ENCODE measurements at places on chromosomes 6 and 20.
A peak's percentile ranks its signal among the peaks of the same experiment; 100 is the strongest.

DNA sequence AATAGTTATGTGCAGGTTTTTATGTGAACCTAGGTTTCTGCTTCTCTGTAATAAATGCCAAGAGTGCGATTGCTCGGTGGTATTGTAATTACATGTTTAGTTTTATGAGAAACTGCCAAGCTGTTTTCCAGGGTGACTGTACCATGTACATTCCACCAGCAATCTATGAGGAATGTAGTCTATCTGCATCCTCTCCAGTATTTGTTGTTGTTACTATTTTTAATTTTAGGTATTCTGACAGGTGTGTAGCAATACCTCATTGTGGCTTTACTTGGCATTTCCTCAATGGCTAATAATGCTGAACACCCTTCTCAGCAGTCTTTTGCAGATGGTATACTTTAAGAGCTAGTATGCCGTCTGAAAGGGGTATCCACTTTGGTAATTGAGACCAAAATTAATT is 142.1 kb downstream of the BMP2 start:
- no peak for DNase-seq

DNA sequence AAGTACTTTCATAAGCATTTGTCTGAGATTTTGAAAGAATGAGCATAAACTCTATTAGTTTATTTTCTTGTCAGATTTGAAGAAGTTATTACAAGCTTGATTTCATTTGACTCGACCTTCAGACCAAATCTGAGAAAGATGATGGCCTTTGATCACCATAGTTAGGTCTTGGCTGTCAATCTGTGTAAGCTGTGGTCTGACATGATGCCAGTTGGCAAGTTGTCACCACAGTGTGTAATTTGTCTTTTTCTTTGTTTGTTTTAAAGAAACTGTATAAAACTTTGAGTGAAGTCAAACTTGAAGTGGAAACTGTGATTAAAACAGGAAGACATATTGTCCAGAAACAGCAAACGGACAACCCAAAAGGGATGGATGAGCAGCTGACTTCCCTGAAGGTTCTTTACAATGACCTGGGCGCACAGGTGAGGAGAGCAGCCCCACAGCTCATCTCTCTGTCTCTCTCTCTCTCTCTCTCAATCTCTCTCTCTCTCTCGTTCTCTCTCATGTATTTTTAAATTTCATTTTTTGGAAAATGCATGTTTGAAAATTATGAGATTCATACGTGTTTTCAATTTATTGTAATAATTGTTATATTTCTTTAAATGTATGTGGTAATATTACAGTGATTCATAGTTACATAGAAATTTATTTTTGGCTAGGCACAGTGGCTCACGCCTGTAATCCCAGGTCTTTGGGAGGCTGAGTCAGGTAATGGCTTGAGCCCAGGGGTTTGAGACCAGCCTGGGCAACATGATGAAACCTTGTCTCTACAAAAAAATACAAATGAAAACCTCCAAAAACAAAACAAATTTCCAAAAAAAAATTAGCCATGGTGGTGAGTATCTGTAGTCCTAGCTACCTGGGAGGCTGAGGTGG is 208.1 kb downstream of the UTRN start:
- no peak for DNase-seq

DNA sequence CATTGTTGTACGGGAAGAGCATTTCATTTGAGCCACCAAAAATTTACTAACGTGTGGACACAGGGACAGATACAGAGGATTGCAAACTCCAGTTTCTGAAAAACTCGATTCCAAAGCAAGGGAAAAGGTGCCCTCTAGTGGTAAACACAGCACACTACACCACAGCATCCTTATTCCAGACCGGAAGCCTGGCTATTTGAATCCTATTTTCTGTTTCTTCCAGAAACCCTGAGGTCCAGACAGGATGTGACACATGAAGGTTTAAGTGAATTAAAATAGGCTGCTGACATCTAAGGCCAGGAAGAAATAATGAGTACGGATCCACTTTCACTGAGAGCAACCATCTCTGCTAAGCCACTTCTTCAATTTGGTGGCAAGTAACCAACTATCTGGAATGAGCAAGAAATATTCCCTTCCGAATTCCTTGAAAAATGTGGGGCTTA is 31.8 kb upstream of the GMPR start:
- peak; percentile 83 for DNase-seq

GRCh38 chr20:31841928-31842327 is 3.5 kb downstream of the FOXS1 start:
- DNase-seq, result no peak

DNA sequence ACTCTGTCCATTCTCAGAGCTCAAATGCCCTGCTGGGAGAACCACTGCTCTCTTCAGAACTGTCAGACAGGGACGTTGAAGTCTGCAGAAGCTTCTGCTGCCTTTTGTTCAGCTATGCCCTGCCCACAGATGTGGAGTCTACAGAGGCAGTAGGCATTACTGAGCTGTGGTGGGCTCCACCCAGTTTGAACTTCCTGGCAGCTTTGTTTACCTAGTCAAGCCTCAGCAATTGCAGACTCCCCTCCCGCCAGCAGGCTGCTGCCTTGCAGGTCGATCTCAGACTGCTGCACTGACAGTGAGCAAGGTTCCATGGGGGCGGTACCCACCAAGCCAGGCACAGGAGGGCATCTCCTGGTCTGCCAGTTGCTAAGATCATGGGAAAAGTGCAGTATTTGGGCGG is 21.8 kb upstream of the UFL1 start:
- DNase-seq, result peak; percentile 84

DNA sequence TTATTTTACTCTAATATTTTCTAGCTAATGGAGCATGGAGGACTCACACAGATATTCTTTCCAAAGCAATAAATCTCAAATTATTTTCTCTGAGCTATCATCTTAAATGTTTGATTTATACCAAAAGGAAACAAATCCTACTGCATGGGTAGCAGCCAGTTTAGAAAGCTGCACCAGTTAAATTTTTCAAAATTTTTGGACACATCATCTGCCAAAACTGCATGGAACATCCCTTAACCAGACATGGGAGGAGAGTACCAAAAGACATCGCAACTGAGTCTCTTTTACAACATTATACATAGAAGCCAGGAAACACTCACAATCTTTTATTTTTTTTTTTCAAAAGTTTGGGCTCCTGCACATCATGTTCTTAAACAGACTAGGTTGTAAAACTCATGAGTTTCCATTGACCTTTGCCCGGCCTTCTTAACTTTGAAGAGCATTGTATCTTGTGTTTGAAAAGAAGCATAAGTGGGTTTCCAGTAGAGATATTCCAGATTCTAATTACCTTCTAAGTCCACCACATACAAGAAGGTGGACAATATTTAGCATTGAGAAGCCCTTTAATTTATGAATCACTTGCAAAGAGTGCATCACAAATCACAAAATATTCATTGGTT is 87.7 kb upstream of the HMGCLL1 start:
- DNase-seq, result no peak

- DNase-seq, result peak; percentile 67
Observed at GRCh38 chr20:41669708-41670263, 51.6 kb upstream of the CHD6 start.

- no peak for DNase-seq
Observed at GRCh38 chr6:128158496-128158895, 257.6 kb upstream of the THEMIS start.

DNA sequence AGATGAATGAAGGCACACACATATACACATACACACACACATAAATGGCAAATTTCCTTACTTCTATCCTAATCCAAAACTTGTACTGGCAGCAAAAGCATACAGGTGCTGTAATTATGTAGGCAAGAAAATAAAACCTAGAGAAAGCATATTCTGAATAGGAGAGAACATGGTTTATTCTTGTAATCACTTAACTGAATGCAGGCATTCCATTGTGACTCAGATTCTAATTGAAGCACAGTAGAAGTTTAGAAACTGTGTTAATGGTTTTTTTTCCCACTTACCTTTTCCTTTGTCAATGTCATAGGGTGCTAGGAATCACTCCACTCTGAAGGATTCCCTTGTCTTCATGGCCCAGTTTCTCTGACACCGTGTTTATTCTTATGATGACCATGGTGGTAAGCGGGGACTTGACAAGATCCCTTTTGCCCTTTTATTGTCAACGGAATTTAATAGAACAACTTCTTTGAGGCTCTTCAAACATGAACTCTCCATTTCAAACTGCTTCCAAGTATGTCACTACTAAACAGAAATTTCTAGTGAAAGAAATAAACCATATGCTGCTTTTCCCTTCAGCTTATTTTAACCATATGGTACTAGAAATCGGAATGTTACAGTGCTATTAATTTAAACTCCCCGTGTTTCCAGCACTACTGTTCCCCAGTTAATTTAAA is 164.2 kb downstream of the OGFRL1 start:
- DNase-seq, result no peak

DNA sequence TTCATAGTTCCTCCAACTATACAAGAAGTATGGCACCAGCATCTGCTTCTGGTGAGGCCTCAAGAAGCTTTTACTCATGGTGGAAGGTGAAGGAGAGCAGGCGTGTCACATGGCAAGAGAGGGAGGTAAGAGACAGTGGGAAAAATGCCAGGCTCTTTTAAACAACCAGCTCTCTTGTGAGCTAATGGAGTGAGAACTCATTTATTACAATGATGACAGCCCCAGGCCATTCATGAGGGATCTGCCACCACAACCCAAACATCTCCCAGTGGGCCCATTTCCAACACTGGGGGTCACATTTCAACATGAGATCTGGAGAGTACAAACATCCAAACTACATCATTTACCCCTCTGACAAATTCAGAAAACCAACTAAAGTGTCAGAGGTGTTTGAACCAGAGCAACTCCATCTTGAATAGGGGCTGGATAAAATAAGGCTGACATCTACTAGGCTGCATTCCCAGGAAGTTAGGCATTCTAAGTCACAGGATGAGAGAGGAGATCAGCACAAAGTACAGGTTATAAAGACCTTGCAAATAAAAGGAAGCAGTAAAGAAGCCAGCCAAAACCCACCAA is 2.2 kb upstream of the UBD start:
- no peak for DNase-seq

DNA sequence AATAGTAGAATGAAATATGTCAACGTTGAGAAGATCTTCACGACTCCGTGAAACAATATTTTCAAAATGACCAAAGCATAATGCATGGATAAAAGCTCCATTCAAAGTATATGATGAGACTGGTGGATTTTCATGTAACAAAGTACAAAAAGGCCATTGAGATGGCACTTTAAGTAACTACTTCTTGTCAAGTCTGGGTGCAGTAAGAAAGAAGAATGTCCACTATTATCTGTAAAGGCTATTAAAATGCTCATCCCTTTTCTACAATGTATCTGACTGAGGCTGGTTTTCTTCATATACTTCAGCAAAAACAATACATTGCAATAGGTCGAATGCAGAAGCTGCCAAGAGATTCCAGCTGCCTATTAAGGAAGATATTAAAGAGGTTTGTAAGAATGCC is 457.4 kb downstream of the PKHD1 start:
- no peak for DNase-seq

- no peak for DNase-seq
Observed at GRCh38 chr6:169583886-169584541, 117.8 kb downstream of the WDR27 start.

GRCh38 chr6:53793318-53794136 is 1.3 kb upstream of the LRRC1 start:
- DNase-seq, result peak; percentile 81

GRCh38 chr6:11769244-11769643 is 9.4 kb downstream of the ADTRP start:
- DNase-seq, result no peak

DNA sequence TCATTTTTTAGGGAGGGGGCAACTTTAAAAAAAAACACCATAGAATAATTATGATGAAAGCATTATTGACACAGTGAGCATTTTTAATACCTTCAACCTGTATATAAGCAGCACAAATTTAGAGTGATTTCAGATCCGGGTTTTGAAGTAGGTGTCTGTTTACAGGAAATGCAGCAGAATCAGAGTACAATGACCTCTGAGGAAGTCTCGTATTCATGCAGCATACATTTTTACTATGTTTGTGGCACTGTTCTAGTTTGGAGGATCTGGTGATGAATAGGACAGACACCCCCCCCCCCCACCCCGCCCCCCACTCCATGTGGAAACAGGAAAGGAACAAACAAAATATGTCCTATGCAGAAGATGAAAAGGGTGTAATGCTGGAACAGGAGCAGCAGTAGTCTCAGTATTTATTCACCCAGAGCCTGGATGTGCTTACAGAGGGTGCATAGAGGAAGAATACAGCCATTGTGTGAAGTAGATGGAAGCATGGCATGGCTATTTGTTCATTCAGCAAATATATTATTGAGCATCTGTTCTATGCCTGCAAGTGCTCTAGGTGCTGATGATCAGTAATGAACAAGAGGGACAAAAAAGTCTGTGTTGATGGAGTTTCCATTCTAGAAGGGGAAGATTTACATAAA is 19.7 kb downstream of the VAPB start:
- DNase-seq, result peak; percentile 69

GRCh38 chr20:1371202-1371782 is 21.6 kb downstream of the FKBP1A start:
- DNase-seq, result no peak

DNA sequence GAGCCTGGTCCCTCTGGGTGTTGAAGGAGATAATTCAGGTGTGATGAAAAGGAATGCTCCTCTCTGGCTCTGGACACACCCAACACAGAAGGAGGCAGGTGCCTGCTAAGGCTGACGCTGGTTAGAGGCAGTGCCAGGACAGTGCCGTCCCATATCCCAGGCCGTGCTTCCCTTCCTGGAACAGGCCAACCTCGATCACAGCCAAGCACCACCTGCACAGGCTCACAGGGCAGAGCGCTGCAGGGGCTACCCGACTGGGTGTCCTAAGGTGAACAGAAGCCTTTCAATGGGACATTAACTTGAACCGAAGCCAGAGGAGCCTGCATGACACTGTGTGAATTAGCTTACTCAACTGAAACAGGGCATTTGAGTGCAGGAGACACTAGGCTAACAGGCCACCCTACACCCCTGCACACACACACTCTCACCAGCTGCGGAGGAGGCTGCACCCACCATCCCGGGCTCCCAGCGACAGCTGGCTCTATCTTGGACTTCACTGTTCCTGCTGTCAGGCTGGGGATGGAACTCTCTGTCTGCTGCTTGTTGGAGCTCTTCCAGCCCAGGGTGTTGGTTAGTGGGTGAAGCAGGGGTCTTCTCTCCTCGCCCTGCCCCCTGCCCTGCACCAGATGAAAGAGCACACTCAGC is 347.2 kb downstream of the TAF4 start:
- DNase-seq, result no peak

DNA sequence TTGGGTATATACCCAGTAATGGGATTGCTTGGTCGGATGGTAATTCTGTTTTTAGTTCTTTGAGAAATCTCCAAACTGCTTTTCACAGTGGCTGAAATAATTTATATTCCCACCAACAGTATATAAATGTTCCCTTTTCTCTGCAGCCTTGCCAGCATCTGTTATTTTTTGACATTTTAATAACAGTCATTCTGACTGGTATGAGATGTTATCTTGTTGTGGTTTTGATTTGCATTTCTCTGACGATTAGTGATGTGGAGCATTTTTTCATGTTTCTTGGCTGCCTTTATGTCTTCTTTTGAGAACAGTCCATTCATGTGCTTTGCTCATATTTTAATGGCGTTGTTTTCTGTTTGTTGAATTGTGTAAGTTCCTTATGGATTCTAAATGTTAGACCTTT is 641.6 kb downstream of the HACE1 start:
- DNase-seq, result no peak

- DNase-seq, result no peak
Observed at GRCh38 chr20:7637184-7637583, 303.1 kb downstream of the HAO1 start.

- no peak for DNase-seq
Observed at GRCh38 chr6:136072691-136073090, 177.4 kb downstream of the MTFR2 start.

Data from DMS53 (cell line).